ENCODE measurements at places on chromosomes 7 and 10.

- DNase-seq: no peak
Observed at GRCh38 chr10:125575843-125576242, 107.1 kb downstream of the TEX36 start.

DNA sequence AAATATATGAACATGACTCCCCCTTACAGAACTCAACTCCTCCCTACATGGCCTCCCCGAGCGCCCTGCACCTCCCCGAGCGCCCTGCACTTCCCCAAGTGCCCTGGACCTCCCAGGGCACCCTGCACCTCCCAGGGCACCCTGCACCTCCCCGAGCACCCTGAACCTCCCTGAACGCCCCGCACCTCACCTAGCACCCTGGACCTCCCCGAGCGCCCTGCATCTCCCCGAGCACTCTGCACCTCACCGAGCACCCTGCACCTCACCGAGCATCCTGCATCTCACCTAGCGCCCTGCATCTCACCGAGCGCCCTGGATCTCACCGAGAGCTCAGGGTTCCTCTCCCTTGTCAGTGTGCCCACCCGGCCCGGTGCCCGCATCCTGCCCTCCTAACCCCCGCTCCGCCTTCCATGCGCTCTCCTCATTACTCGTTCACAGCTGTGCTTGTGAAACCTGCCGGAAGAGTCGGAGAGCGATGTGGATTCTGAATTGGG is 134.3 kb downstream of the ACTR3B start:
- DNase-seq: no peak

GRCh38 chr10:21424459-21424861 is 101.0 kb downstream of the SKIDA1 start:
- no peak for DNase-seq

GRCh38 chr10:86914734-86915133 is 42.7 kb downstream of the MMRN2 start:
- DNase-seq: no peak

- no peak for DNase-seq
Observed at GRCh38 chr10:123259791-123260190, 105.6 kb downstream of the BUB3 start.

DNA sequence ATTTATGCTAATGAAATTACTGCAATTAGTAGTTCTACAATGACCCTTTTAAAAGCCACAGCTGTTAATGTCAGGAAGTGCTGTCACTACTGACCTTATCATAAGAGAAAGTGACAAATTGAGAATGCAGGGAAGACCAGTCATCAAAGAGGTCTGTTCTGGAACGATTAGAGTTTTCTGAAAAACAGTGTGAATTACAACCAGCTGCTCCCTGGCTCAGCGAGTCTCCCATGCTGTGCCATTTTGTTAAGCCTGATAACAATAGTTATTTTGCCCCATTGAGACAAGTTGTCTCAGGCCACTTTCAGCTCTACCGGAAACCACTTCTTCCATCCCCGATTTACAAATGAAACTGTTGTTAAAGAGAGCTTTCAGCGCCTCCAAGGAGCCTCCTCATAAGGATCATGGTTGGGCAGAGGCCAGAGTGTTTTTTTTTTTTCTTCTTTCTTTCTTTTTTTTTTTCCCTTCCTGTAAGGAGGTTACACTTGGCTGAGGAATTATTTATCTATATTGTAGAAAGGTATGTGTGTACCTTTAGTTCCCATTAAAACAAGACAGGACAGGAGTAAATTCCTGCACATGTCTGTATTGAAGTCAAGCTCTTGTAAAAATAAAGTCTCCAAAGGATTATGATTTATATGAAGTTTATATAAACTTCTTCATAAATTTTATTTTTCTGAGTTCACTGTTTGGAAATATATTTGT is 173.6 kb downstream of the CDCA7L start:
- no peak for DNase-seq

GRCh38 chr10:77827366-77827765 is 99.2 kb downstream of the DLG5 start:
- no peak for DNase-seq

- no peak for DNase-seq
Observed at GRCh38 chr10:80537736-80538480, at the start of gene SH2D4B. SH2D4B (plus strand) TSS chr10:80537902; CDS start chr10:80538332, 430 bp downstream.

GRCh38 chr10:98030991-98031431 is 590 bp upstream of the CRTAC1 start:
- DNase-seq: no peak

DNA sequence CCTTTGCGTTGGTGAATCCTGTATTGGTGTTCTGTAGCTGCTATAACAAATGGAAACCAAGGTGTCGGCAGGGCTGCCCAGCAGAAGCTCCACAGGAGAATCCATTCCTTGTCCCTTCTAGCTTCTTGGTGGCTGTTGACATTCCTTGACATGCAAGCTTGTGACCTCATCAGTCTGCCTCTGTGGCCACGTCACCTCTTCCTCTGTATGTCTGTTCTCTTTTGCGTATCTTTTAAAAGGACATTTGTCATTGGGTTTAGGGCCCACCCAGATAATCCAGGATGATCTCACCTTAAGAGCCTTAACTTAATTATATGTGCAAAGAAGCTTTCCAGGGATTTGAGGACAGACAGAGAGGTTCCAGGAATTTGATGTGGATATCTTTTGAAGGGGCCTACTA is 15.3 kb upstream of the ZCCHC24 start:
- no peak for DNase-seq

GRCh38 chr7:140317597-140317996 is 80.7 kb downstream of the SLC37A3 start:
- no peak for DNase-seq

GRCh38 chr7:4681886-4682620 is at the start of gene FOXK1:
FOXK1 (plus strand) TSS chr7:4682295; CDS start chr7:4682309, 14 bp downstream.
- DNase-seq: peak; percentile 89

GRCh38 chr7:97118306-97118917 is 914 bp downstream of the SDHAF3 start:
- DNase-seq: no peak

DNA sequence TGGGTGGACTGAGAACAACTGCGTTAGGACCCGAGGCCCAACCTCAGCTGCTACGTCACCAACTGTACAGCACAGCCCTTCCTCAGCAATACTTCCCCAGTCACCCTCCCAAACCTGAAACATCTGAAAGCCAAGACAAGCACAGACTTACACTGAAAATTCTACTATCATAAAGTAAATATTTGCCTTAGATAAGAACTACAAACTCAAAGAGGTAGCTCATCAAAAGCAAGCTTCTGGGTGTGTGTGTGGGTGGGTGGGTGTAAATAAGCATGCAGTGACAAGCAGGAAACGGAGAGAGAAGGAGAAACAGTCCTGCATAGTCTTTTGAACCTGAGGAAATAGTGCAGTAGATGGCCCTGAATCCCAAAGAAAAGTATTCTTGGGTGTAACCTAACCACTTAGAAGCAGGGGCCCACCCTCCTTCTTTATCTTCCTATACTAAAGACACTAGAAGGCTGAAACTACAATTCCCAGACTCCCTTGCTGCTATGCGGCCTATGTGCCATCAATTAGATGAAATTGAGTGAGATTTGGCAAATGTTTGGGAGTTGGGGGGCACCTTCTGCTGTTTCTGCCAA is 18.7 kb downstream of the SLC25A13 start:
- no peak for DNase-seq

DNA sequence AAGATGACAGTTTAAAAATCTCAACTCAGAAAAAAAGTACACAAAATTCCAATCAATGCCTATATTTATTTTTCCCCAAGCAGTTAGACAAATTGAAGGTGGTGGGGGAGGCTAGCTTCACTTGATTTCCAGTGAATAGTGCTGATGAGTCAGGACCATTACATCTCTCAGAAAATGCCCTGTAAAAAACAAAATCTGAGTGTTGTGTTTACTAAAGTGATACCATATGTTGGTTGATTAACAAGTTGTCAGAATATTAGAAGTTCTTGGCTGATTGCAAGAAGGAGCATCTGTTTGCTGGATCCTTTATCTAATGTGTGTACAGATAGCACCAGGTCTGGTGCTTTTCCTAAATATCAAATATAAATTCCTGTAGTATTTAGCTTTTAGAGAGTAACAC is 31.3 kb upstream of the KIAA1217 start:
- no peak for DNase-seq

GRCh38 chr10:121669028-121669374 is 70.8 kb upstream of the FGFR2 start:
- DNase-seq: no peak

DNA sequence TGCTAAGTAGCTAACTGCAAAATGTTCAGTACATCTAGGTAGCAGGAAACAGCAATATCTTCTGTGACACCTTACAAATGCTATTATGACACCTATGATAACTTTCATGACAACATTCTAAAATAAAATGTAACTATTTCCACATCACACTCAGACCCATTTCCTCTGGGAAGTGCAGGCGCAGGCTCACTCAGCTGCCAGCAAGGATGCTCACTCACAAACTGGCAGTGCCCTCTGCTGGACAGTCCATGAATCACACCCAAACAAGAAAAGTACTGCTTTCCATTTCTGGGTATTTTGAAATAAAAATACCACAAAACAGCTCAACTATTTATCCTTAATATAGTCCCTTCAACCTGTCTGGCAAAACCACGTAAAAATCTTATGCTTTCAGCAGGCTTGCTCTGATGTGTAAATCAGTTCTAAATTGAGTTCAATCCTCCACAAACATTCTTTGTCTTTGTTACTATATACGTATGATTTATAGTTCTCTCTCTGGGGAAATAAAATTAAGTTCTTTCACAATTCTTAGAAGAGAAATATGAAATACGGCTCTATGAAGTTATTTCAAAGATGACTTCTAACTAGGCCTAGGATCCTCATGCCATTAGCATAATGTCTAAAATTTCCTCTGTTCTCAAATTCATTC is 176.6 kb downstream of the PARD3 start:
- DNase-seq: no peak

DNA sequence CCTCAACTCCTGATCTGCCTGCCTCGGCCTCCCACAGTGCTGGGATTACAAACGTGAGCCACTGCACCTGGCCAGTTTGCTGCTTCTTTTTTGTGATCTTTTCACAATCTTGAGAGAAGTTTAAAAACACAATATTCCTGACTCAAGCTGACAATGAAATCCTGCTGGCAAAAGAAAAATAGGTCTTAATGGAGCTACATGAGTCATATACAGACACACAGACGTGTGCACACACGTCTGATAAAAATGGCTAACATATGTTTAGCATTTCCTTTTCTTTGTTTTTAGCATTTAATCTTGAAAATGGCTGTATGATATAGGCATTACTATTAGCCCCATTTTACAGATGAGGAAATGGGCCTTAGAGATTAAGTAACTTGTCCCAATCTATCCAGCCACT is 29.4 kb upstream of the RAB18 start:
- DNase-seq: no peak

GRCh38 chr10:22676435-22676834 is 37.9 kb downstream of the PIP4K2A start:
- no peak for DNase-seq

- DNase-seq: no peak
Observed at GRCh38 chr10:108597031-108597430, 1326.3 kb downstream of the XPNPEP1 start.

DNA sequence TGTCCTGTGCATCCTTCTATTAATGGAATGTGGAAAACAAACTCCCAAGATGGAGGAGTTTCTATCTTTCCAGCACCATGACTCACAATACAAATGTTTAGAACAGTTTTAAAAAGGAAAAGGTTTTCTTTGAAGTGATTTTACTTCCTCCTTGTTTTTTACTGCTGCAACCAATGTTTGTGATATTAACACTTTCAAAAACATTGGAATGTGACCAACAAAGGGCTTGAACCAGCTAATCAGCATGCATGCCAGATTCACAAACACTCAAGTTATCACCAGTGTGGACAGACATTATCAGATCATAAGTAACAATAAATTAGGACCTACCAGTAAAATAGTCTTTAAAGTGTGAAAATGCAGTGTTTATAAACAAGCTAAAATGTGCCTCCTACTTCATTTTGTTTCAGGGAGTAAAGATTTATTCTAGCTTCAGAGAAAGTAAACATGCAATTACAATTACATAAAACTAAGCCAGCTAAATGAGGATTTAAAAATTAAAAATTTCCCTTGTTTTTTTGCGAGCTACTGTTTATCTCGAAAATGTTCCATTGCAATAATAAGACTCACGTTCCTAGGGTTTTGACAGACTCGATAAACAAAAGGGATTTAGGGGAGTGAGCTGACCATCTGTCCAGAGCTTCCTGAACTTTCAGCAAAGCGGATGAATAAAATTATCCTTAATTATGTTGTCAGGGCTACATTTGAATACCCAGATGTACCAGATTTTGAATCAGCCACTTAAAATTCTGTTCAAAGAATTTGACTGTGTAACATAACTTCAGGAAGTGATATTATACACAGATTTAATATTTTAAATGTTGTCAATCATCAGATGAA is 29.8 kb downstream of the CPVL start:
- no peak for DNase-seq

GRCh38 chr7:115789901-115790300 is 240.7 kb downstream of the TFEC start:
- DNase-seq: no peak

DNA sequence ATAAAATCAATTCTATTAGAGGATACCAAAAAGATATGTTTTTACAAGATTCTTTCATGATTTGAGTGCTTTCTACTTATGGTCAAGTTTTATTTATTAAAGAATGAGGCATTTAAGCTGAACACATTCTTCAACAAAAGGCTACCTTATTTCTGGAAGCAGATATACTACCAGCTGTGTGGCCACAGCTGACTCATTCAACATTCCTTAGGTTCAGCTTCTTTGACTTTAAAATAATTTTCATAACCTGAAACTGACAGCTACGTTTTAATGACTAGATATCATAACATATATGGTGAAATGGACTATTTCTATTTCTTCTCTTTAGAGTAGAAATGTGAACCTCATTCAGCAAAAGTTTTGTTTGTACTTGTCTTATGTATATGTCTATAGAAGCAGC is 414.2 kb upstream of the SEMA3C start:
- DNase-seq: no peak

DNA sequence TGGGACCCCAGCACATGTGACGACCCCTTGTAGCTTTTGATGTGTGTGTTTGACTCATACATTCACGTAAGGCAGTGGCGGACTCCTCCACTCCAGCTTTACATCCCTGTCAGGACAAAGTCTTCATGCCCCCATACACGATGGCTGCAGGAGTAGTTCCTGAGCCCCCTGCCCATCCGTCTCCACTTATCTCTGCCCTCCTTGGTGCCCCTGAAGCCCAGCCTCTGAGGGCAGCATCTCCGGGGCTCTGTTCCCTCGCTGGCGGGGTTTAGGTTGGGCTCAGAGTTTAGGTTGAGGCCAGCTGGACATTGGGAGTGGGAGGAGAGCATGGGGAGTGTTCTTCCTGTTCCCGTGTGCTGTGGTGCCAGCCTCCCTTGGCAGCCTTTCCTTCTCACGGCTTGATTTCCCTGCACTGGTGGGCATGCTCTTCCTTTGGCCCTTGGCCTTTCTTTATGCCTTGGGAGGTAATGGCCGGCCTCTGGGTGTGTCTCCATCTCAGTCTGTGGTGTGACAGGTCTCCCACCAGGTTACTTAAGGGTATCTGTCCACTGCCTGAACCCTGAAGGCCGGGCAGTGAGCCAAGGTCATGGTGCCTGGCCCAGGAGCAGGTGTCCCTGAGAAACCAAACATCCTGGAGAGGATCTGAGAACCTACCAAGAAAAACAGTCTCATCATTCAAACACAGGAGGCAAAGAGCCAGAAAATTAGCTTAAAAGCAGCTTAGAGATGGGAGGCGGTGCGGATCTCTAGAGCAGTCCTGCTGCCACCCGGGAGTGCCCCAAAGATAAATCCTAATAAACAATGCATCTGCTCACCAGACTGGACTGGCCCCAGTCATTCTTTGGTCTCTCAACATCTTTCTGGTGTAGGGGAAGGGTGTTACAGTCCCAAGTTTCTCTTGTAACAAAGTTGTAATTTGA is 85.5 kb downstream of the GLRX3 start:
- DNase-seq: no peak

Data from NCI-H446 (cell line).